ENCODE measurements at places on chromosomes 4 and X.

DNA sequence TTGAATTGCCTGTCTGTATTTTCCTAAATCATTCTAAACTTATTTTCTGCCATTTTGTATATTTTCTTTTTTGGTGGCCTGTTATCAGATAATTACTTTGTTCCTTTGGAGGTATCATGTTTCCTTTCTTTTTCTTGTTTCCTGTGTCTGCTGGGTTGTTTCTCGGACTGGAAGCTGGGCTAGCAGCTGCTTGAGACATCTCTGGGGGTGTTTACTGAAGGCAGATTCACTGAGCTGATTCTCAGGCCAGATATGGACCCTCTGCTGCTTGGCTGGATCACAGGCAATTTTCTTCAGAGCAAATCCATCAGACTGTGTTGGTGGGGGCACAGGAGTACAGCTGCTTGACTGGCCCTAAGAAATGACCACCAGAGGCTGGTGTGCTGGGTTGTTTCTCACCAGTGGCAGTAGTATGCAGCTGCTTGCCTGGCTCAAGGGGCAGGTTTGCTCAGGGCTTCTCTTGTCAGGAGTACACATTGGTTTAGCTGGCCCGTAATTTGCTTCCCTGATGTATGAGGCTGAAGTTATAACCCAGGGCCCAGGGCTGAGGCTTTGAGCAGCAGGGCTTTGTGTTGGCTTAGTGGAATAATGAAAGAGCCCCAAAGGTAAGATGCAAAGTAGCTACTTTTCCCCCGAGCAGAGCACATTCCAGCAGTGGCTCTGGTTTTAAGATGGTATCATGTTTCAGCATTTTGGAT is 680.6 kb downstream of the TECRL start:
- no peak for DNase-seq

- DNase-seq = no peak
Measured at GRCh38 chr4:177119691-177120090, 190.0 kb upstream of the NEIL3 start.

DNA sequence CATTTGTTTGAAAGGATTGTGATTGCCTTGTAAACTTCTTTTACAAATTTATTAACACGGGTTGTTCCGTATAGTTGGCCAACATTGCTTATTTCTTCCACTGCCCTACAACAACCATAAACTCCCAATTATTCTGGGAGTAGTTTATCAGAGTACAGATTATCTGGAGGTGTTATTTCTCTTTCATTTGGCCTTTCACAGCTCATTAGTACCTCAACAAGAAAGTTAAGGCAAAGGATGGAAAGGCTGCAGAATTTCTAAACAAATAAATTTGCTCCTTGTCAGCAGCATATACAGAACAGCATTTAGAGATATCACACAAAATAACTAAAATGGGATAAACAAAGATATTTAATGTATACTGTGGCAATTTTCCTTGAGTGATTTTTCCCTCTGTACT is 548.8 kb downstream of the DMD start:
- DNase-seq = no peak

DNA sequence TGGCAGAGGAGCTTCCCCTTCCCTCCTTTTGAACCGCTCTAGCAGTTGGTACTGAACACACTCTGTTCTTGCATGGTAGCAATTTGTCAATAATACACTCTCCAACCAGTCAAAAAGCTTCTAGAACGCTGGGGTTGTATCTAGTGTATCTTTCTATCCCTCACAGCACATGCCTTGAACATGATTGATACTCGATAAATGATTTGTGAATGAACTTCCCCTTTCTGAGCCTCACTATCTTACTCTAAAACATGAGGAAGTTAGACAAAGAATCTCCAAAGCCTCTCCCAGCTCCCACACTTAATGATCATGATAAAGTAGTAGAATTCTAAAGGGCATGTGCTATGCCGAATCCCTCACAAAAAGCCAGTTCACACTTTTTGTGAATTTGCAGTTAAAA is 64.4 kb downstream of the DLG3 start:
- no peak for DNase-seq

- no peak for DNase-seq
Measured at GRCh38 chr4:52964011-52964410, 101.9 kb downstream of the RASL11B start.

DNA sequence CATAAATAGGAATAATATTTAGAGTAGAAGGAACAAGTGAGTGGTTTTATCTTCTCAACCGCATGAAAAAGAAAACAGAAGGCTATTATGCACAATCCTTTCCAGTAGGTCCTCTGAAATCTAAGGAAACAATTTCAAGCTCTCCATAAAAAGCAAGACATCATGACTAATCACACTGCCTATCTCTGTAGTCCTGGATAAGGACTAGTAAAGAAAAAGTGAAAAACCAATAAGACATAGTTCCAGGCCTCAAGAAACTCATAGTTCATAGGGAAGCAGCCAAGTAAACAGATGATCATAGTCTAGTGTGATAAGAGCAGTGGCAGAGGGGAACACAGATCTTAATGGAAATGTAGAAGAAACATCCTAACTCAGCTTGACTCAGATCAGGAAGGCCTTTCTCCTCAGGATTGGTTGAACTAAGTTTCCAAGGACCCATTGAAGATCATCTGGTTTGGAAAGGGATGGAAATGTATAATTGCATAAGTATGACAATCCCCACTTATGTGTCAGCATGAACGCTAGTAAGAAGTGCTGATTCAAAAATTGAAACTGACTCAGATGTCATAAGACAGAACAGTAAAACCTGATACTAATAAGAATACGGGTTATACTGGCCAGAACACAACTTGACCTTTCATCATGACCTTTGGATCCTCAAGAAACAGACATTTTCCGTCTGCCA is 155.3 kb downstream of the GRIA3 start:
- no peak for DNase-seq

DNA sequence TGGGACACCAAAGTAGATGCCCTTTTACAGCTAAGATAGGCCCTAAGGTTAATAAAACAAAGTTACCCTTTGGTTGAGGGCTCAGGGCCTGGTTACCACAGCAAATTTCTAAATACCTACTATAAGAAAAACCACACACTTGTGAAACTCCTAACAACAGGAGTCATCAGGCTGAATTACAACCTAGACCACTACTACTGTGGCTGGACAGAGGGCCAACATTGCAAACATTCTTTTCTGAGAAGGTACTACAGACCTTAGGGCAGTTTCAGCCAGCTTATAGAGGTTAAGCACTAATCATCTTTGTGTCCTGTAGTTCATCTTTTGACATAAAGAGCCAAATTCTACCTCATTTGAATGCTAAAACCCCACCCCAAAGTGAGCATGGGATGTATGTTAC is 504.0 kb downstream of the RAPGEF2 start:
- DNase-seq = no peak

DNA sequence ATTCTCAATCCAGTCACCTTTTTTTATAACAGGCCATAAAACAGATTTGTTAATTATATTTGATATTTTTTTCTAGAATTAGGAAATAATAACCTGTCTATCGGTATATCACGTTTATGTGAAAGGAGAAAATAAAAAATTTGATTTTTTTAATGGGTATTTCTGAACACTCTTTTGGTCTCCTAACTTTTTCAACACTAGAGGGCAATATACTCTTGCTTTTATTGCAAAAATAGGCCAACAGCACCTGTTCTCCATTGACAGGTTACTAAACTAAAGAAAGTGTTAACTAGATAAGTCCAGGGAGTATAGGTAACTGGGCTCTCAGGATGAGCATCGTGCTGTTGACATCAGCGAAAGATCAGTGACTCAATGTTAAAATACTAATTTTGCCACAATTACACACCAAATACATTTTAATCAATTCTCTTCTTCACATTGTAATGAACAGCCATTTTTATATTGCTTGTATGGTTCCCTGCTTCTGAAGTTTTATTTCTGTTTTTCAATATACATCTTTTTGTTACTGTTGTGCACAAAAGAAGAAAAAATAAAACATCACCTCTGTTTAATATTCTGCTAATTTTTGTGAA is 22.8 kb downstream of the NDST4 start:
- peak; percentile 64 for DNase-seq

DNA sequence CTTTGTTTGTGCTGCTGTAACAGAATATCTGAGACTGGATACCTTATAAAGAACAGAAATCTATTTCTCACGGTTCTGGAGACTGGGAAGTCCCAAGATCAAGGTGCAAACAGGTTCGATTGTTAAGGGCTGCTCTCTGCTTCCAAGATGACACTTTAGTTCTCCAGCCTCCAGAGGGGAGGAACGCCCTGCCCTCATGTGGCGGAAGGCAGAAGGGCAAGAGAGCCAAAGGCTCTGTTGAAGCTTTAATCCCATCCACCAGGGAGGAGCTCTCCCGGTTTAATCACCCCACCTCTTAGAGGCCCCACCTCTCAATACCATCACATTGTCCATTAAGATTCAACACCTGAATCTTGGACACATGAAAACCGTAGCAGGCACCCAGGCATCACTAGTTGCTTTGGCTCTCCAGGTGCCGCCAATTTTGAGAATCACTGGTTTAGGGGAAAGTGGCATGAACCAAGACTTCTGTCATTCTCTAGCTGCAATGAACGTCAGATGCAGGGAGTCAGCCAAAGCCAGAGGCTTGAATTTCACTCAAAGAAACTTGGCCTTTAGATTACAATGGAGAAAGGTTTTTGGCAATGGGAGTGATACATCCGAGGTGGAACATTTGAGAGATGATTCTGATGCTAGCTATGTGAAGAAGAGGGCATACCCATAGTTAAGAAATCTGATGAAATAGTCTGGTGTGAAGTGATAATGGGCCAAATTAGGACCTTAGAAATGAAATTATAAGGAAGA is 15.7 kb downstream of the FHL1 start:
- DNase-seq = peak; percentile 48

DNA sequence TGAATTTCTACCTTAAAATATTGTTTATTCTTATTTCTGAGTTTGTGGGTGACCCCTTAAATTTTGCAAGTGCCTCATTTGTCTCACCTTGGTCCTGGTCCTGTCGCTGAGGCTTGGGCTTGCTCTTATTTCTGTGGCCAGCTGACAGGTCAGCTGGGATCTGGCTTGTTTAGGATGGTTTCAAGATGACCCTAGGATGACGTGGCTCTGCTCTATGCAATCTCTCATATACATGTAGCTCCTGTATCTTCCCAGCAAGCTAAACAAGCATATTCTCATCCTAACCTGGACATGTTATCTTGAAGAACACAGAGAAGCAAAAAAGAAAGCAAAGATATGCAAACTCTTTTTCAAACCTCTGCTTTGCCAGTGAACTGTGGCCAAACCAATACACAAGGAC is 158.4 kb downstream of the BANK1 start:
- no peak for DNase-seq

DNA sequence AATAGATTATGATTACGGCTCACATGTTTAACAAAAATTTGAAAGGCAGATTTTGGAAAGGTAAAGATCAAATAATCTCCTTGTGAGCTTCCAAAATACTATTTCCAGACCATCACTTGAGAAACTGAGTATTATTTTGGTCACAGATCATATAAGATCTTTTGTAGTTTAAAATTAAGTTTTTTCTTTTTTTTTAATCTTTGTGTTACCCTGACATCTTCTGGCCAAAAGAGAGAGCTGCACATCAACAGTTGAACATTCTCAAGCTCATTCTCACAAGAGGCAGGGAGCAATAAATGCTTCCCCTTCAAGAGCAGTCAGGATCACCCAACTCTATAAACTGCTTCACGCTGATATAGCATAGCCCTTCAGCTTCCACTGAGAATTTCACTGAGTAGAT is 15.9 kb downstream of the TMEM192 start:
- peak; percentile 48 for DNase-seq

GRCh38 chrX:32276153-32276552 is 935.2 kb downstream of the DMD start:
- DNase-seq = no peak

GRCh38 chr4:8316251-8316771 is 46.8 kb downstream of the HTRA3 start:
- DNase-seq = no peak

- DNase-seq = no peak
Measured at GRCh38 chr4:8771666-8772065, 100.0 kb downstream of the HMX1 start.

GRCh38 chrX:153934148-153934761 is 582 bp downstream of the NAA10 start:
- no peak for DNase-seq

DNA sequence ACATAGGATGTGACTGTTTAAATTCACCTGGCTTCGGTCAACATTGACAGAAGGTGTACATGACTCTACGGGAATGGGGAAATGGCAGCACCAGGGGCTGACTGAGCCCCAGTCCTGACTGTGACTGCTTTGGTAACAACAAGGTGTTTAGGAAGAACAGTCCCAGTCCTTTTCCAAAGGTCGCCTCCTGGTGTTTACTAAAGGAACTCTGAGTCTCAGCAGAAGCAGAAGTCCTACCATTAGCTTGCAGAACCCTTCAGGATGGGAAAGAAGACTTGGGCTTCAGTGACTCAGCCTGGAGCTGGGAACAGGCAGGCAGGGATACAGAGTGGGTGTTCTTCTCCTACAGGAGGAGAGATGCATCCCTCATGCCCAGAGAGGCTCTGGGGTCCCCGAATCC is 103.3 kb downstream of the MGST2 start:
- no peak for DNase-seq

GRCh38 chrX:110173192-110174175 is 144.4 kb downstream of the AMMECR1 start:
- no peak for DNase-seq

- no peak for DNase-seq
Measured at GRCh38 chr4:165716472-165716871, 156.6 kb upstream of the TLL1 start.

GRCh38 chr4:1004557-1005485 is 6.6 kb upstream of the FGFRL1 start:
- no peak for DNase-seq

GRCh38 chr4:176377780-176378179 is 58.0 kb downstream of the SPCS3 start:
- DNase-seq = peak; percentile 32

All from NAMALWA (cell line).